Nasal cavity respiratory epithelium epithelial cell of viscerocranial mucosa (primary cell): ENCODE measurements at places on chromosomes 16 and 17. TPM values are rescaled to one million over a fixed set of nuclear protein-coding genes. Genes with fewer than 3 reads are reported as not detected.

Gene SLC38A7
- total RNA-seq = 22.9 and 47.7 TPM in 2 replicates

Gene USP6
- total RNA-seq = not detected in 2 replicates

Gene SYCE1L
- 0.14 and 0.34 TPM in 2 replicates for total RNA-seq

Gene MYH2
- not detected in 2 replicates for total RNA-seq

Gene CHAD
- not detected in 2 replicates for total RNA-seq

Gene C16orf74
- 51.1 and 111 TPM in 2 replicates for total RNA-seq

Gene PIMREG
- total RNA-seq = 0.21 and 0.34 TPM in 2 replicates

Gene CDC6
- total RNA-seq = 1.4 and 8.2 TPM in 2 replicates

Gene KRTAP16-1
- total RNA-seq = not detected in 2 replicates

Gene SOX15
- total RNA-seq = 38.7 and 54.0 TPM in 2 replicates

Gene ANKRD40CL
- not detected in 2 replicates for total RNA-seq

Gene ATP2A3
- total RNA-seq = under 0.01 and 0.28 TPM in 2 replicates

Gene TNFSF13
- 2.6 and 3.8 TPM in 2 replicates for total RNA-seq

Gene GALR2
- 0.14 TPM in 1 of 2 replicates, not detected in the other for total RNA-seq

Gene HYDIN
- total RNA-seq = 0.34 and 0.71 TPM in 2 replicates

Gene IRX3
- total RNA-seq = 2.1 and 4.1 TPM in 2 replicates

Gene ZNF785
- total RNA-seq = 4.1 and 8.2 TPM in 2 replicates

Gene CCDC102A
- total RNA-seq = 1.4 and 5.0 TPM in 2 replicates
